ENCODE measurements at places on chromosomes 16 and 17. TPM values are rescaled to one million over a fixed set of nuclear protein-coding genes. Genes with fewer than 3 reads are reported as not detected.

The WFIKKN1 gene
- total RNA-seq, result 0.60 TPM

- H3K27ac ChIP-seq, result peak overlapping the region; percentile 21
- no peaks in the 10 kb centered on the region for H3K27me3 ChIP-seq
- peak; percentile 82 for DNase-seq
- H3K4me1 ChIP-seq, result peaks cover 13% of the 10 kb centered on the region
- peaks cover 4% of the 10 kb centered on the region for H3K36me3 ChIP-seq
- no peak overlapping the region for H3K4me3 ChIP-seq
Measured at GRCh38 chr17:7323731-7324437, 5.3 kb downstream of the NEURL4 start.

The XYLT1 gene
- total RNA-seq, result 56.7 TPM

The PRM2 gene
- not detected for total RNA-seq

GRCh38 chr17:68509141-68510057, 2.8 kb upstream of the PRKAR1A start:
- DNase-seq, result no peak
- H3K4me3 ChIP-seq, result peak overlapping the region; percentile 1
- H3K36me3 ChIP-seq, result peaks cover 8% of the 10 kb centered on the region
- H3K27me3 ChIP-seq, result no peaks in the 10 kb centered on the region

The HERPUD1 gene
- 134 TPM for total RNA-seq

GRCh38 chr17:4582691-4583090, 1.6 kb upstream of the SMTNL2 start:
- H3K36me3 ChIP-seq, result no peaks in the 10 kb centered on the region
- peaks cover 1% of the 10 kb centered on the region for H3K4me1 ChIP-seq
- no peak overlapping the region for H3K27ac ChIP-seq
- no peak for DNase-seq
- peaks cover 46% of the 10 kb centered on the region for H3K27me3 ChIP-seq

DNA sequence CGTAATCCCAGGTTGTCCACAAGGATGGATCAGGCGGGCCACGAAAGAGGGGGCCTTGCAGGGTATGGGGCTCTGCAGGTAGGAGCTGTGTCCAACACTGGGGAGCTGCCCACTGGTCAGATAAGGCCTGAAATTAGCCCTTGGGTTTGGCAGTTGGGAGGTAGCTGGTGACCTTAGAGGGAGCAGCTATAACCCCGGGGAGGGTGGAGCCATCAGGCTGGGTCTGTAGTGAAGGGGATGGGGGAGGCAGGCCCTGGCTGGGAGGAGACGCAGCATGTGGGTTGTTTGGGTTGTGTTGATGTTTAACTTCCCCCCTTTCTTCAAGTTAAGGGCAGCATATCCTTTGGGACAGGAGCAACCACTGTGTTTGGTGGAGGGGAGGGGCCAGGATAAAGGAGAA, 5.9 kb downstream of the MLLT6 start:
- peaks cover 28% of the 10 kb centered on the region for H3K36me3 ChIP-seq
- no peaks in the 10 kb centered on the region for H3K27me3 ChIP-seq
- H3K4me3 ChIP-seq, result no peak overlapping the region
- H3K4me1 ChIP-seq, result peaks cover 53% of the 10 kb centered on the region

DNA sequence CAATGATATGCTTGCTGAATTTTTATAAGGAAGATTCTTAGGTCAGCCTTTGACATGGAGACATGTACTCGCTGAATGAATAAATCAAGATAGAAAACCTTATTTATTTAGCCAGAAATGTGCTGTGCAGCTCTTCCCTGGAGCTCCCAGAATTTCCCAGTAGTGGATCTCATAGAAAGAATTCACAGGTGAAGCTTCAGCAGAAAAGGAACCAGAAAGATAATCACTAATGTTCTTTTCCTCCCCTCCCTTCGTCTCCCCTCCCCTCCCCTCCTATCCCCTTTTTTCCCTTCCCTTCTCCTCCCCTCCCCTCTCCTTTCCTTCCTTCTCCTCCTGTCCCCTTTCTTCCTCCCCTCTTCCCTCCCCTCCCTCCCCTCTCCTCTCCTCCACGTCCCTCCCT, 158.2 kb downstream of the MAP2K6 start:
- no peak overlapping the region for H3K4me3 ChIP-seq
- no peak overlapping the region for H3K27ac ChIP-seq
- no peaks in the 10 kb centered on the region for H3K36me3 ChIP-seq
- DNase-seq, result no peak
- H3K27me3 ChIP-seq, result peaks cover 5% of the 10 kb centered on the region

GRCh38 chr17:45171338-45172231, 9.9 kb downstream of the HEXIM2 start:
- H3K4me3 ChIP-seq, result peak overlapping the region; percentile 86
- no peak for DNase-seq
- H3K4me1 ChIP-seq, result peaks cover 7% of the 10 kb centered on the region
- peak overlapping the region; percentile 96 for H3K27ac ChIP-seq
- no peaks in the 10 kb centered on the region for H3K36me3 ChIP-seq

DNA sequence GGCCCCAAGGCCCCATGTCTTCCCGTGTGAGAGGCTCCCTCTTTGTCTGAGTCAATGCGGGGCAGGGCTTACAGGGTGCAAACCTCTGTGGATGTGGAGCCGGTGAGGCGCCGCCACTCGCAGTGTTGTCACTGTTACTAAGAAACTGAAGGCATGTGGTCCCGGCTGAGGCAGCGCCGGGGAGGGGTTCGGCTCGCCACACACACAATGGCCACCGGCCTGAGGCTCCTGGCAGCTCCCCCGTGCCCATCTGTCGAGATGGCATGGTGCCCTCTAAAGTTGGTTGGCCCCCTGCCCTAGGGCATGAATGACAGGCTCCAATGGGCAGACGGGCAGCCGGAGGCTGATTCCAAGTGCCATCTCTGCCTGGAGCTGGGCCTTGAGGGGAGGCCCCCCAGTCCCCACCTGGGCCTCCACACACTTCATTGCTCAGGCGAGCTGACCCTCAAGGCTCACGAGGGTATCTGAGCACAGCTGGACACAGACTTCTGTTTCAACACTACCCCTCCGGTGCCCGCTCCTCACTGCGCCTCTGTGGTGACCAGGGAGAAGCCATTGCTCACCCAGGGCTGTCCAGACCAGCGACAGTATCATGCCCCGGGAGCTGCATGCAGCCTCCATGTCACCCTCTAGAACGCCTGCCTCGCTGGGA, 137.2 kb downstream of the C16orf78 start:
- H3K4me1 ChIP-seq, result no peaks in the 10 kb centered on the region
- no peaks in the 10 kb centered on the region for H3K36me3 ChIP-seq
- no peak overlapping the region for H3K4me3 ChIP-seq
- no peak overlapping the region for H3K27ac ChIP-seq
- DNase-seq, result no peak
- H3K27me3 ChIP-seq, result no peaks in the 10 kb centered on the region

The NOS2 gene
- total RNA-seq, result 0.09 TPM

DNA sequence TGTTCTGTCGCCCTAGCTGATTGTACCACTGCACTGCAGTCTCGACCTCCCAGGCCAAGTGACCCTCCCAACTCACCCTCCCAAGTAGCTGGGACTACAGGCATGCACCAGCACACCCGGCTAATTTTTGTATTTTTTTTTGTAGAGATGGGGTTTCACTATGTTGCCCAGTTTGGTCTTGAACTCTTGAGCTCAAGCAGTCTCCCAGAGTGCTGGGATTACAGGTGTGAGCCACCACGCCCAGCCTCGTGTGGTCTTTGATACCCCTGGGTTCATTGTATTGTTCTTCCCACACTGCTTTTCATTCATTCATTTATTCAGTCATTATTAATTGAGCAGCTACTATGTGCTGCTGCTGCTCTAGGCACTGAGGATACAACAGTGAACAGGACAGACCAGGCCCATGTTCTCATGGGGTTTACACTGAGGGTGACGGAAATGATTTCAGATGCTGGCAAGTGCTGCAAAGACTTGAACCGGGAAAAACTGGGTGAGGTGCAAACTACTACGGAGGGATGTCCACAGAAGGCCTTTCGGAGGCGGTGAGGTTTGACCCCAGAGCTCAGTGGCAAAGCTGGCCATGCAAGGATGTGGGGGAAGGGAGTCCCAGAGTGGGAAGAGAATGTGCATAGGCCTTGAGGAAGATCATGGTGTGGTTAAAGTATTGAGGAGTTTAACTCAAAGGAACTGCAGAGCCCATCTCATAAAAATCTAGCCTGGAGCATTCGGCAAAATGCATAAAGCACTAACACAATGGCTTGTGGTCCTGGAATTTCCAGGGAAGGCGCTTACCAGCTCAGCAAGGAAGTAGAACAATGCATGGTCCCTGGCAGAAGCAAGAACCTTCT, 10.9 kb downstream of the ABCC1 start:
- H3K4me1 ChIP-seq, result peaks cover 58% of the 10 kb centered on the region
- DNase-seq, result no peak

- peaks cover 24% of the 10 kb centered on the region for H3K36me3 ChIP-seq
- H3K27me3 ChIP-seq, result no peaks in the 10 kb centered on the region
- no peak overlapping the region for H3K27ac ChIP-seq
- H3K4me1 ChIP-seq, result peaks cover 4% of the 10 kb centered on the region
Measured at GRCh38 chr17:80802626-80803450, 188.8 kb upstream of the CHMP6 start.

The SMTNL2 gene
- not detected for total RNA-seq

- no peaks in the 10 kb centered on the region for H3K36me3 ChIP-seq
- H3K4me3 ChIP-seq, result no peak overlapping the region
- DNase-seq, result no peak
- H3K27ac ChIP-seq, result no peak overlapping the region
- H3K27me3 ChIP-seq, result no peaks in the 10 kb centered on the region
Measured at GRCh38 chr16:79707876-79708275, 107.3 kb upstream of the MAF start.

- peaks cover 8% of the 10 kb centered on the region for H3K4me1 ChIP-seq
- no peak overlapping the region for H3K27ac ChIP-seq
- DNase-seq, result no peak
Measured at GRCh38 chr17:78026381-78026780, 67.9 kb downstream of the TNRC6C start.

- H3K27me3 ChIP-seq, result peaks cover 32% of the 10 kb centered on the region
- peaks cover 2% of the 10 kb centered on the region for H3K36me3 ChIP-seq
- H3K4me3 ChIP-seq, result no peak overlapping the region
- peaks cover 28% of the 10 kb centered on the region for H3K4me1 ChIP-seq
- H3K27ac ChIP-seq, result no peak overlapping the region
- DNase-seq, result peak; percentile 24
Measured at GRCh38 chr17:63995626-63996025, 2.5 kb upstream of the PRR29 start.

- no peaks in the 10 kb centered on the region for H3K27me3 ChIP-seq
- H3K4me3 ChIP-seq, result no peak overlapping the region
- H3K4me1 ChIP-seq, result no peaks in the 10 kb centered on the region
- DNase-seq, result no peak
Measured at GRCh38 chr16:7820816-7821215, 488.2 kb downstream of the RBFOX1 start.

All from activated naive CD8-positive, alpha-beta T cell treated with anti-CD3 and anti-CD28 coated beads, Interleukin-2, amount 10 ng/mL, durations not matched to agents 7 days and 5 days (primary cell).